AG04449 (cell line): ENCODE measurements at places on chromosomes 7 and 10.

- DNase-seq = no peak
These were observed 38.9 kb upstream of the GDF10 start for GRCh38 chr10:47261121-47261520.

- DNase-seq = no peak
These were observed 285.1 kb upstream of the SP8 start for GRCh38 chr7:21071561-21072501.

- DNase-seq = no peak
These were observed 30.9 kb downstream of the SCIN start for GRCh38 chr7:12601302-12601869.

DNA sequence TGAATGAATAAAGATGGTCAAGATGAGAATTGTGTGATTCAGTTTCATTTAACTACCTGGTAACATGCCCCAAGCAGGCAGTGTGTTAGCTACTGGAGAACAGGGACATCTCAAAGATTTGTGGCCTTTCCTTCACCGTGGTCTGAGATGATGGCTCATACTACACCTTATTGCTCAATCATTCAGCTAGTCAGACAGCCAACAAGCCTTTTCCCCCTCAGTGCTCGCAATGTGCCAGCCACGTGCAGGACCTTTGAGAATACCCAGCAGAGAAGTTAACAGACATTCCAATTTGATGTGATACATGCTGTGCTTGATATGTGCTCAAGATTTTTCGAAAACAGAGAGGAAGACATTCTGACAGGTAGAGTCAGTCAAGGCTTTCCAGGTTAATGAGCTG lies 562.8 kb downstream of the SUGCT start:
- no peak for DNase-seq

DNA sequence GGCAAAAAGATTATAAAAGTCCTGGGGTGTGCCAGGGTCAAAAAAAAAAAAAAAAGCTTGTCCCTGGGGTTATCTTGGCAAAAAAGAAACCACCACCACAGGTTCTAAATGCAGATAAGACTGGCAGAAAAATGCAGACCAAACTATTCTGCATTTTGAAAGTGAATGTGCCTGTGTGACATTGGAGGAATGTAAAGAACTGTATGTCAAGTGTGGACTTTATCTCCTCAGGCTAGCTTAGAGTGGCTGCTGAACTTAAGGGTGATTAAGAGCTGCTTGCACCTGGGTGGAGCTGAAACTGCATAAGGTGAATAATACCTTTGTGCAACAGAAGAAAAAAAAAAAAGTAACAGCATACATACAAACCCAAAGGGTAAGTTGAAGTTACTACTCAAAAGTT lies 1.3 kb upstream of the NAPEPLD start:
- no peak for DNase-seq

DNA sequence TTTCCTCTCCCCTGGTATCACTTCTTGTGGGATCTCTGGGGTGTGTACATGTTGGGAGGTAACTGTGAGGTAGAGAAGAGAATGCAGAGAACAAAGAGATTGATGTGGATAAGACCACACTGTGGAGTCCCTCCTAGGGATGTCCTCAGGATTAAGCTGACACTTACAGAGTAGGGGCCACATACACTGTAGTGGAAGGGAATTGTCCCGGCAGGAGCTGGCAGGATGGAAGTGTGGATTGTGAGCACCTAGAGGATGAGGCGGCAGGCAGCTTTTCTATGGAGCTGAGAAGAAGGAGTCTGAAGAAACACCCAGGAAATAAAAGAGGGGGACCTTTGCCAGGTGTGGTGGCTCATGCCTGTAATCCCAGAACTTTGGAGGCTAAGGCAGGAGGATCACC lies 13.5 kb downstream of the AGFG2 start:
- DNase-seq = no peak

DNA sequence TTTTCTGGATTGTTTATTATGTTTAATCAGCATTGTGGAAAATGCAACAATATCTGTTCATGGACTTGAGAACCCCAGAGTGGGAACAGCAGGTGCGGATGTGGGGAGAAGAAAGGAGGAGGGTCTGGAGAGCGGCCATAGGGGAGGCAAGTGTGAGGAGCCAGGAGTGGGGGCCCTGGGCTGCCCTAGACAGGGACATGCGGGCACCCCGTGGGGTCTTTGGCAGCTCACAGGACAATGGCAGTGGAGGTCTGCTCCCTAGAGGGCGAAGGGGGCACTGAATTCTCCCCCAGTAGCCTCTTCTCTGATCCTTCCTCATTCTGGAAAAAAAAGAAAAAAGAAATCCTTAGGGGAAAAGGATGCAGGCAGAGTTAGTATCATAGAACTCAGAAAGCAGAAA lies 8.9 kb downstream of the TMEM176B start:
- DNase-seq = no peak

DNA sequence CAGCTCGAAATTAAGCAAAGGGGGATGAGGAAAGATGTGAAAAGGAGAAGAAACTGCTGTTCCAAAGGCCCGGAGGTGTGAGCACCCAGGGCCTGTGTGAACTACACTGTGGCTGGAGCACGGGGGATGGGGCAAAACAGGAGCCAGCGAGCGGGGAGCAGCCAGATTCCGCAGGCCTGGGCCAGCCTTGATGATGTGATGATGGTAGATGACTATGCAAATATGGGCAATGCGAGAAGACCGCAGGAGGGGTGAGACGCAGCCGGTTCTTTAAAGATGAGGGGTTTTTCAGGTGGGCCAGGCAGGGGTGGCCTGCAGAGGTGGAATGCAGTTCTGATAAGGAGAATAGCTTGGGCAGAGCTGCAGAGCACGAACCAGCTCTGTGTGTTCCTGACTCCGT lies 61.5 kb downstream of the LANCL2 start:
- DNase-seq = no peak

- no peak for DNase-seq
These were observed 75.9 kb upstream of the NEUROD6 start for GRCh38 chr7:31416381-31416870.

DNA sequence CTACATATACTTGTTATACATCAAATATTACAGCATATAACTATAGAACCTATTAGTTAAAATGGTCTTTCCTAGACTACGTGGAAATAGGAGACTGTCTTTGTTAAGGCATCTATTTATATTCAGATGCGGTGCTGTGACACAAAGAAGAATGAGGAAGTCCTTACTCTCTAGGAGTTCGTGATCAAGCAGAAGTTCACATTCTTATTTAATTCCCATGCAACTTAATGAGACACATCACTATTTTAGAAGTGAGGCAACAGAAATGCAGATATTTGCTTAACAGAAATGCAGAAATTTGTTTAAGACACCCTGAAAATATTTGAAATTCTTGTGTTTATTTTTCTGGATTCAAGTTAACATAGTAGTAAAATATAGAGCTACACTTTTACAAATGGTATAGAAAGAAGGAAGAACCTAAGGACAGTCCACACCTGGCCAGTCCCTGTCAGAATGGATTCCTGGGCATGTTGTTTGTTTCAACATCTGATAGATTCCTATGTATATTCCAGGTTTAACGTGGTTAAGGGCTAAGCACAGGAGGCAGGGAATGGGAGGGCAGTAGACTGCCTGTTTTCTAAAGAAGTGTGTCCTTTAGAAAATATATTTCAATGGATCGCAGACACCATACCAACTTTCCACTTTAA lies 70.6 kb upstream of the NXPH1 start:
- no peak for DNase-seq

- DNase-seq = no peak
These were observed 578.6 kb upstream of the FOXK1 start for GRCh38 chr7:4103352-4104091.

GRCh38 chr10:20746856-20747255 lies 150.3 kb downstream of the NEBL start:
- no peak for DNase-seq

DNA sequence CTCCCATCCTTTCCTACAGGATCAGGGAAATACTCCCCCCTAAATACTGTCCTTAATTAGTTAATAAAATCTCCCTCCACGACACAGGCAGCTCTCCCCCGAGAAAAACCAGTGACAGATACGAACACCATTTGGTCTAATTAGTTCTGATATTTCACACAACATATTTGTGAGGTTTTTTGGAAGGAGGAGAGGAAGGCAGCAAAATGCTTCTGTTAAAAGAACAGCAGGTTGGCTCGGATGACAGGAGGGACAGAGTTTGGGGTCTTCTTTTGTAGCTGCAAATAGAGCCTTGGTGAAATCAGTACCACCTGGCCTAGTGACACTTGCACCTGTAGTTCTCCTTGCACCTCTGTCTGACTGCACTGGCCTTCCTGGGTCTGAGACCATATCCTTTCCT lies 507.0 kb downstream of the PLXNA4 start:
- no peak for DNase-seq

GRCh38 chr7:91103363-91103762 lies 160.9 kb upstream of the FZD1 start:
- no peak for DNase-seq

DNA sequence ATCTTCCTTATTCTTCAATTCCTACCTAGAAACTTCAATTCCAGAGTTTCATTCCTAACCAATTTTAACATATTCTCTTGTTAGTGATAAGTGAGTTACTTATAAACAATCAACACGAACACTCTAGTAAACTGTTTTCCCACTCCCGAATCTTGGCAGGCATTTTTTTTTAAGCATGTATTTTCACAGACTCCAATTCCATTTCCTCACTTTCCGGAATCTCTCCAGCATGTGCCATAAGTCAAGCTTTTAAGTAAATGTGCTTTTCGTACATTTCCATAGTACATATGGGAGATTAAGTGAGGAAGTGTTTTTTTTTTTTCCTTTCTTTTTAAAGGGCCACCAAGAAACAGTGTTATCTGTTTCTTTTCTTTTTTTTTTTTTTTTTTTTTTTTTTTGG lies 89.1 kb downstream of the FGFR2 start:
- DNase-seq = no peak

GRCh38 chr10:69360485-69361302 lies 56.0 kb downstream of the TACR2 start:
- DNase-seq = peak; percentile 44

DNA sequence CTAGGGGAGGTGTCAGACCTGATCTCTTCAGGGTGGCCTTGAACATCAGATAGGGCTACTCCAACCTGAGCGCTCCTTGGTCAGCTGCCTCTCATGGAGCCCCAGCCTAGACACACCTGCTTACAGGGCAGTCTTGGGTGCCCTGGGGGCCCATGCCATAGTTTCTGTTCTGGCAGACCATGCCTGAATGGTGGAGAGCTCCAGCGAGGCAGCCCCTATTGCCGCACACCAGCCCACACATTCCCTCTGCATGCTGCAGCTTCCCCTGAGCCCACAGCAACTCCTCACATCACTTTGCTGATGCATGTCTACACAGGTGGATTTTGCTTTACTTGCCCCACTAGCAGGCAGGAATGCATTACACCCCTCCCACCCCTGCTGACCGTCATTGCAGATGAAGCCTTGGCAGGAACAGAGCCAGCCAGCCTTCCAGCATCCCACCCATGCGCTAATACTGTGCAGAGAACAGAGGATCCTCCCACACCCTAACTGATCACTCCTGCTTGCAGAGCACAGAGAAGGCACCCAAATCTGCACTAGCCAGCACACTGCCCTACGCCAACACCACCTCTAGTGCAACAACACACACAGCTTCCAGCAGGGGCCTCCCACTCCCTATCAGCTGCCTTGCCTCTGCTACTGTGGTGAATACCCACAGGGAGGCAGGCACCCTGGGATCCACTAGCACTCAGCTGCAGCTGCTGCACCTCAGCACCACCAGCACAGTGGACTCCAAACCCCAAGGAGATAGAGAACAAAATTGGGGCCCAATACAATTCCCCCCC lies 43.0 kb upstream of the GRM3 start:
- DNase-seq = no peak

DNA sequence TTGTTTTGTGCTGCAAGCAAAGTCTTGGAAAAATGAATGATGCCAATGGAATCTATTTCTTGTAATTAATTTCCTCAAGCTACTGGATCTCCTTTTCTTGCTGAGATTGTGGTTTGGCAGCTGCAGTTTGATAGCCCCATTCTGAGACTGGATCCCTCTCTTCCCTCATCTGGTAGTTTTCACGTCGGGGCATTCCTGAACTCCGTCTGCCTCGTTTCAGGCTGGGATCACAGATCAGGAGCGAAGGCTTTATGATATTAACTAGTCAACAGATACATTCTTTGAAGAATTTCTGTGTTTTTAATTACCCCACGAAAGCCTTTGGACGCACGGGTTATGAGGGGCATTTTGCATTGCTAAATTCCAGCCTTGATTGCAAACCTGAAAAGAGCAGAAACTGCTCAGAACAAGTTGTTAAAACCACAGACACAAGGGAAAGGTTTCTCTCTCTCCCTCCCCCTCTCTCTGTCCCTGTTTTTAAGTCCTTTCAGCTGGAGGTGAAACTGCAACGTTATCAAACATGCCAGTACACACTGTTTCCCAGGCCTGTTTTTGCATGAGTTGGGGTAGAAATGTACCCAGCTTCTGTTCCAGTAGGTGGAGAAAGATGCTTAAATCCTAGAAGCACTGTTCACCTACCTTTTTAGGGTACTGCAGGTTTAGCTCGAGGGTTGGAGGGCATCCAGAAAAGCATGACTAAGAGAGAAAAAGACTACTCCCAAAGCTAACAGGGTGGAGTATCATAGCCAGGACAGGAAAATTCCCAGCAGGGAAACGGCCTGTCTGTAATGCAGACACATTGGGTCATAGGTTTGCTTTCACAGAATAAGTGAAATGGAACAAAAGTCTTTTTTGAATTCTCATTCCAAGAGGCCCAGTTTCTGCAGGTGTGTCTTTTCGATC lies 124.3 kb downstream of the CUX1 start:
- no peak for DNase-seq

DNA sequence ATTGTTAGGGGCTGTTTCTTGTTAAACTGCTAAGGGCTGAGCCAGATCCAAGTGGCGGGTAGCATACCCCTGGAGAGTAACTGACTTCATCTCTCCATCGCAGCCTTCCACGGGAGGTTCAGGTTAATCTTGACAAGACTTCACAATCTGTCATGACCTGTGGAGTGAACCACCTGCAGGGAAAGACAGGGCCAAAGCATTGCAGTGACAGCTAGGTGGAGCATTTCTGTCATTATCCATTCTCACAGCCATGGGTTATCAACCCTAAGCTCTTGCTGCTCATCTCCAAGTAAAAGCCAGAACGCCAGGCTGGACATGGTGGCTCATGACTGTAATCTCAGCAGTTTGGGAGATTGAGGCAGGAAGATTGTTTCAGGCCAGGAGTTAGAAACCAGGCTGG lies 17.2 kb downstream of the ABCC2 start:
- no peak for DNase-seq
